CD4-positive, CD25-positive, alpha-beta regulatory T cell (primary cell): ENCODE measurements at places on chromosomes 2 and 18. TPM values are rescaled to one million over a fixed set of nuclear protein-coding genes. Genes with fewer than 3 reads are reported as not detected.

Gene STARD6
- polyA plus RNA-seq: 1.1 TPM

Gene PDIA6
- polyA plus RNA-seq: 115 TPM

Gene MYOM1
- polyA plus RNA-seq: 0.49 TPM

Gene CKAP2L
- polyA plus RNA-seq: 0.95 TPM

Gene CNNM3
- polyA plus RNA-seq: 14.0 TPM

Gene KCNG3
- not detected for polyA plus RNA-seq

Gene MOGAT1
- not detected for polyA plus RNA-seq

Gene KIF1A
- polyA plus RNA-seq: not detected

Gene SLC30A3
- polyA plus RNA-seq: not detected
